ENCODE measurements at places on chromosomes 3 and 15.

- no peak for DNase-seq
Observed at GRCh38 chr3:113271189-113271588, 59.8 kb downstream of the BOC start.

- DNase-seq = no peak
Observed at GRCh38 chr15:60370105-60370868, 27.5 kb downstream of the ANXA2 start.

DNA sequence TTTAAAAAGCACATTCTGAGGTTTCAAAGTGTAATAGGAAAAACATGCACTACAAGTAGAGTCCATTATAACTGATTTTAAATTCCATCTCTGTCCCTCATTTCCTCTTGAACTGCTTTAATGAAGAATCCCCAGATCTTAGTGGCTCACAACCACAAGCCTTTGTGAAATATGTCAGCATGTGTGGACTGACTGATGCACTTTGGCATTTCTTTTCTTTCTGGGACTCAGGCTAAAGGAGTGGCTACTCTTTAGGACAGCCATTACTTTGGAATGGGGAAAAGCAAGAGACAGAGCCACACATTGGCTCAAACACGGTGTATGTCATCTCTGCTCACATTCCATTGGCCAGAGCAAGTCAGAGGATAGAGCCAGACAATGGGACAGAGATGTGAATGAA is 139.6 kb downstream of the GRM7 start:
- DNase-seq = no peak

DNA sequence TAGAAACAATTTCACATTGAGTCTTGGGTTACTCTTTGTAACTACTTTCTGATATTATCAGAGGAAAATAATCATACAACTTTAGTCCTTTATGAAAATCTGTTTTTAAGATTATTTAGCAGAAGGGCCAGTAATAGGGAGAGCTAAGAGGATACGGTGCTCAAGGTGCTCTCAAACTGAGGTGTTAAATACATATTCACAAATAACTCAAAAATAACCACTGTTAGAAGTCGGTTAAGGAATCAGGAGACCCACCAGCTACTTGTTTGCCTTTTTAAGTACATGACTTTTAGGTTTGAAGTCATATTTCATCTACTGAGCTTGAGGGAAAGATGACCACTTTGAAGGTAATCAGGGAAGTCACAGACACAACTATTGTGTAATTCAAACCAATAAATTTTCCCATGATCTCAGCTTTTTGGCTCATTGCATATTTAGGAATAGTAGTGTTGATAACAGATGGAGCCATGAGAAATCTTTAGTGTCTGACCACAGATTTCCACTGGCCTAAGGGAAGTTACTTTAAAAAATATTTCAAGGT is 1.4 kb upstream of the RSRC1 start:
- DNase-seq = no peak

DNA sequence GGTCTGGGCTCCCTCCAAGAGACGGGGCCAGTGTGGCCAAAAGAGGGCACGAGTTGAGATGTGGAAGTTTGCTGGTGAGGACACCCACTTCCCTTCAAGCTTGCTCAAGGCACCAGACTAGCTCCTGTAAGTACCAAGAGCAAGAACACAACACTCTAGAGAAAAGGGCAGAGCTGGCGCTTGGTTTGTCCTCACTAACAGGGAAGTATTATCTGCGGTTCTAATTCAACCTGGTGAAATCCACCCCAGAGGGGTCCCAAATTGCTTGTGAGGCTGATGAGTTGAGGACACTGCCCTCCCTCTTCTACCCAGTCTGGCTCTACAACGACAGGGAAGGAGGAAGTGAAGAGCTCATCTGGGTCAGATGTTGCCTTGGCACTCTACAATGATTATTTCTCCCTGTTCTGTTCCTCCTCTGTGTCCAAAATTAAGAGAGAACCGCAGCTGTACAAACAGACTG is 16.9 kb upstream of the FSIP1 start:
- no peak for DNase-seq

DNA sequence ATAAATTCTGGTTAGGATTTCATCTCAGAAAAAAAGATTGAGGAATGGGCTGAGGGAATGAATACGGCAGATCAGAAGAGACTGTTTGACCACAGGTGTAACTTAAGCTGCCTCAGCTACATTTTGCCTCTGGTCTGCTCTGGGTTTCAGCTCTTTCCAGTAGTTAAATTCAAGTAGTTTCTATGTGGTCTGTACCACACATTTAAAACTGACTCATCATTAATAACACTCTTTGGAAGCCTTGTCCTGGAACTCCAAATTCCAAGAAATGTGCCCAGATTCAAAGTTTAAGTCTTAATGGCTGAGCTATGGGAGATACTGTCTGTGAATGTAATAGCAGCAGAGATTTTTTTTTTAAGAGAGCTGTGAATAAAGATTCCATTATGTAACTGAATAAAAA is 133.1 kb upstream of the IGSF10 start:
- DNase-seq = no peak

DNA sequence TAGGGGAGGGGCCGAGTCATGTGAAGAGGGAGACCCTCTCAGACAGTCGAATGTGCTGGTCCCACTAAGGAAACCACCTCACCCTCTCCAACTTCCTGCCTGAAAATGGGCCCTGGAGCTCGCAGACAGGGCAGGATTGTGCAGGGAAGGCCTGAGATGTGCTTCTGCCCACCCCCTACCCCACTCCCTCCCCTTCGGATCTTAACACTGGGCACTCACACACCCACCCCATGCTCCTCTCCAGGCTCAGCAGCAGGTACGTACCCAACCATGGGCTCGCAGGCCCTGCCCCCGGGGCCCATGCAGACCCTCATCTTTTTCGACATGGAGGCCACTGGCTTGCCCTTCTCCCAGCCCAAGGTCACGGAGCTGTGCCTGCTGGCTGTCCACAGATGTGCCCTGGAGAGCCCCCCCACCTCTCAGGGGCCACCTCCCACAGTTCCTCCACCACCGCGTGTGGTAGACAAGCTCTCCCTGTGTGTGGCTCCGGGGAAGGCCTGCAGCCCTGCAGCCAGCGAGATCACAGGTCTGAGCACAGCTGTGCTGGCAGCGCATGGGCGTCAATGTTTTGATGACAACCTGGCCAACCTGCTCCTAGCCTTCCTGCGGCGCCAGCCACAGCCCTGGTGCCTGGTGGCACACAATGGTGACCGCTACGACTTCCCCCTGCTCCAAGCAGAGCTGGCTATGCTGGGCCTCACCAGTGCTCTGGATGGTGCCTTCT is 20.0 kb downstream of the ATRIP start:
- DNase-seq = no peak

DNA sequence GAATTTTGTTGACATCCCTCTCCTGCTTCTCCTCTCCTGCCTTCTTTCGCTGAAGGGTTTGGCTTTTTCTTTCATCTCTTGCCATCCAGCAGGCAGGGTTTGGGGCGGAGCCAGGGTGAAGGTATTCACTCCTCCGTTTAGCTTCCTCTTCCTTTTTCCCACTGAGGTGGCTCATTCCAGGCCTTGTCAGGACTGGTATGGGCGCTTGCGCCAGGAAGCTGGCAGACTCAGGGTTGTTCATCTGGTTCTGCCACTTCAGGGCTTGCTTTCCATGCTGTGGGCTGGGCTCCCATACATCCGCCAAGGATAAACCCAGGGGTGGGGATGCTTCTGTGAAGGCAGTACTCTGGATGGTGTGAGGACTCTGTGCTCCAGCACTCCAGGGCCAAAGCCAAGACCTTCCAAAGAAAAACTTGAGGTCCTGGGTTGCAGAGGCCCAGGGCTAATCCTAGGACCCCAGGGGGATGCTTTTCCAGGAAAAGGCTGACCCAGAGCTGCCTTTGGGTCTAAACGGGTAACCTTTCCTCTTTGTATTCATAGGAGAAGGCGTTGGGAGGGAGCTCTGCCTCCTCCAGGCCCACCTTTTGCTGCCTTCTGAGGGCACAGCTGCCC is 7.7 kb upstream of the AMOTL2 start:
- DNase-seq = no peak

GRCh38 chr3:54668236-54668635 is 259.6 kb downstream of the LRTM1 start:
- DNase-seq = peak; percentile 12

DNA sequence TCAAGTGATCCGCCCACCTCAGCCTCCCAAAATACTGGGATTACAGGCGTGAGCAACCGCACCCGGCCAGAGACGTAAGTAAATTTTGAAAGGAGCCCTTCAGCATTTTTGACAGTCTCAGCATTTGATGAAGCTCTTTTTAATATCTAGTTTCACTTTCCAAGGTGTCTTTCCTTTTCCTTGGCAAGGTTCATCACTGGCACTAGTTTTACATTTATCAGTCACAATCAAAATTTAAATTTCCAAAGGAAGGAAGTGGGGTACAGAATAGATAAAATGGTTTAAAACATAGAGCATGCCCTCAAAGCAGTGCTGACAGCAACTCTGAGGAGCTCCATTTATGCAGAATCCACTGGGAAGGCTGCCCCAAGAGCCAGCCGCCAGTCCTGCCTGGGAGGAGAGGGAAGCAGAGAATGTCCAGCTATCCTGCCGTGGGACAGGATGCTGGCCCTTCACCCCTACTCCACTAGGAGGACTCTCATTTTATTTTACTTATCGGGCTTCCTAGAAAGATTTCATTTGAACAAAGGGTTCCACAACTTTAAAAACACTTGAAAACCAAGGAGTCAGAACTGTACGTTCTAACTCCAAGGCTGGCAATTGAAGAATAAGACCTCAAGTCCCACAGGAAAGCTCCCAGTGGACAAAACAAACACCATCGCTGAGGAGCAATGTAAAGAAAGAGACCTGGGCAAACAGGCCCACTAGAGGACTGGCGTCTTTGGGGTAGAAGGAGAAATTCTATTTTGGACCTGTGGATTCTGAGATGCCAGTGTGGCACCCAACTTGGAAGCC is 9.9 kb downstream of the SFMBT1 start:
- DNase-seq = no peak

GRCh38 chr3:100562224-100562857 is 47.1 kb upstream of the ADGRG7 start:
- DNase-seq = no peak

GRCh38 chr3:148970271-148970670 is 21.1 kb upstream of the GYG1 start:
- no peak for DNase-seq

DNA sequence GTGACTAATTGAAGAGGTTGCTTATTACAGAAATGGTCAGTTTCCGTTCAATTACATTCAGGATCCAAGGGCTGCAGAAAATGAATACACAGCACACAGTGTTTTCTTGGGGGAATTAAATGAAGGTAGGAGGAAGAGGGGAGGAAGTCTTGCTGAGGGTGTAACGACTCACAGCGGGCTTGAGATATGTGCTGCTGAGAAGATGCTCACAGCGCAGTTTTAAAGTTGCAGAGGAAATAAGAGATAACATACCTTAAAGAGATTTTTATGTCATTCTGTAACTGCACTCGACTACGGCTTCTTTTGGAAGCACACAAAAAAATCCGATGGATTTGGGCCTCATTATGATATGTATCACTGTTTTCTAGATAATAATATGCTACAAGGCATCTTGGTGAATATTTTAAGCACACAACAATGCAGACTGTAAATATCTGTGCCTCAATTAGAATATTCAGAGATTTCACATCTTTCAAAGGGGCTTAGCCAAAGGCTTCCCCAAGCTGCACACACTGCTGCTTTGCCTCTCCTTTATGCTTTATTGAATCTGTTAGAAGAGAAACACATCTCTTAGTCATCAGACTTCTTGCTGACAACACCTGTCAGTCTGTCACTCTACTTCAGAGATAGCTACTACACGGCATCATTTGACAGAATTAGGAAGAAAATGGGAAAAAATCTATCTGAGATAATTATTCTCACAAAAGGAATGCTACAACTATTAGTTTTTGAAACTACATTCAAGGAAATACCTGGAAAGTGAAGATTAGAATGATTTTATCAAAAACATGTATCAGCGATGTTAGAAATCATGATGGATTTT is 773.2 kb downstream of the OTOL1 start:
- DNase-seq = no peak

DNA sequence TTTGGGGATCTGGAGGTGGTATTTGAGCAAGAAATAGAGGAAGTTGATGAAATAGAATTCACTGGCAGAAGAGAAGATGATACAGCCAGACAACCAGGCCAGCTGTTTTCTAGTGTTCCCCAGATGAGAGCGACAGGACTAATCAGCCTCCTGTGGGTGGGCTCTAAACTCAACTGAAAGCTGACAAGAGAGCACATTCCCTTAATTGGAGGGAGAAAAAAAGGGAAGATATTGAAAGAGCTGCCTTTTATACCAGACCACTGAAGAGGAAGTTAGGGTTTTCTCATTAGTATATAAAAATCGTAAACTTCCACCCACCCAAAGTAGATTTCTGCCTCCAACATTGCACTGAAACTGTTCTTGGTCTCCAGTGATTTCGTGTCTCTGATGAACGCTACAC is 6.5 kb upstream of the TM4SF19 start:
- no peak for DNase-seq

DNA sequence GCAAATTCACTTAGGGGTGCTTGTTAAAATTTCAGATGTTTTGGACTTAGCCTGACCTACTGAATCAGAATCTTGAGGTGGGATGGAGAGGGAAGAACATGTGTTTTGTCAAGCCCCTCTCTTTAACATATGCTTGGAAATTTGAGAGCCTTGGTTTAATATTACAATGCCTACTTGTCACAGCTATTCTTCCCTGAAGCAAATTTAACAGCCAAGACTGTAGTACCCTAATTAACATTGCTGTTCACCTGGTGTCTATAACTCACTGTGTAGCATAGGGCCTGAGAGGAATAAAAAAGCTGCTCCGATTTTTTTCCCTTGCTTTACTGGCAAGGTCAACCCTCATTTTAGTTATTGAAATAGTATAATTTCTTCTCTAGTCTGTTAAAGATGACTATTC is 880.1 kb downstream of the CADM2 start:
- DNase-seq = no peak

DNA sequence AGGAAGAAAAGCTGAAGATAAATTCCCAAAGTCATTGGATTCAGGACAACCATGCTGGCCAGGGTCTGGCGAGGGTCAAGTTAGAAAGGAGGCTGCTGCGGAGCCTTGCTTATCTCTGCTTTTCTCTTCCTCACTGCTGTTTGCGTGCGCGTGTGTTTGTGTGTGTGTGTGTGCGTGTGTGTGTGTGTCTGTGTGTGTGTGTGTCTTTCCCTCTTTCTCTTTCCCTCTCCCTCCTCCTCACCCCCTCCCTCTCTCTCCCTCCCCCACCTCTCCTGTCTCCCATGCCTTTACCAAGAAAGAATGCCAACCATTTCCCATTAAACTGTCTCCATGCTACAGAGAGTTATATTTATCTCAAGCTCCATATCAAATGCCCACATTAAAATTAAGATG is at the start of gene COLQ:
COLQ (minus strand) TSS at position 134 of the 393 bp plus-strand sequence; CDS start at position 53, 81 bp downstream.
- DNase-seq = no peak

GRCh38 chr3:122299215-122299614 is 25.8 kb upstream of the CSTA start:
- DNase-seq = no peak

GRCh38 chr3:29561651-29562149 is 280.8 kb downstream of the RBMS3 start:
- DNase-seq = no peak

GRCh38 chr3:158486200-158486599 is 84.8 kb upstream of the MLF1 start:
- DNase-seq = no peak

DNA sequence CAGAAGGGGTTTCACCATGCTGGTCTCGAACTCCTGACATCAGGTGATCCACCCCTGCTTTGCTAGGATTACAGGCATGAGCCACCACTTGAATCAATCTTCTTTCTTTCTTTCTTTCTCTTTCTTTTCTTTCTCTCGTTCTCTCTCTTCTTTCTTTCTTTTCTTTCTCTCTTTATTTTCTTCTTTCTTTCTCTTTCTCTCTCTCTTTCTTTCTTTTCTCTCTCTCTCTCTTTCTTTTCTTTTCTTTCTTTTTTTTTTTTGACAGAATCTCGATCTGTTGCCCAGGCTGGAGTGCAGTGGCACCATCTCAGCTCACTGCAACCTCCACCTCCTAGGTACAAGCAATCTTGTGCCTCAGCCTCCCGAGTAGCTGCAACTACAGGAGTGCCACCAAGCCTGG is 37.9 kb upstream of the PIK3CB start:
- DNase-seq = no peak
